NT2/D1 (cell line): ENCODE measurements at places on chromosomes 13 and 19.

DNA sequence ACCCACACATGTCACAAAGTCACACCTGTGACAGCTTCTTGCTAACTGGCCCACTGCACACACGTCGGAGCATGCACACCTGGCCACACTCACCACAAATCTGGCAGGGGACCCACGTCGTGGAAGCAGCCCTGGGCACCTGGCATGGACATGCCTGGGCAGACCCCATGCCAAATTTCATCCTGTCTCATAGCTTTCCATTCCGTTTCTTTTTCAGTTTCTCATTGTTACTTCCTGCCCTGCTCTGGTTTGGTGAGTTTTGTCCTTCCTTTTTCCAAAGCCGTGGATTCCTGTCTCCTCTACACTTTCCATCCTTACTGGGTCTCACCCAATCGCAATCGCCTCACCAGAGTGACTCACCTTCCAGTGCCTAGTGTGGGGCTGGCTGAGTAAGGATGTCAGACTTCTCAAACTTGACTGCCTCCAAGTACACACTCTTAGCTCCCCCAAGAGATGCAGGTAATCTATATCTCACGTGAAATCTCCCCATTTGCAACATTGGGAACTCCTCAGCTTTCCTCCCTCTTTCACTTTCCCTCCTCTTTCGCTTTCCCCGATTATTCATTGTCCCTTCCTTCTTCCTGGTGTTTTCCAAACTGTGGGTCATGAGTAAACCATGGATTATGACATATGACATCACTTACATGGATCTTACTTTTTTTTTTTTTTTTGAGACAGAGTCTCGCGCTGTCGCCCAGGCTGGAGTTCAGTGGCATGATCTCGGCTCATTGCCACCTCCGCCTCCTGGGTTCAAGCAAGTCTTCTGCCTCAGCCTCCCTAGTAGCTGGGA, 1.6 kb upstream of the BBC3 start:
- no peak for DNase-seq

- DNase-seq, result no peak
Measured at GRCh38 chr13:93217721-93218261, 8.8 kb upstream of the GPC6 start.

GRCh38 chr13:95698047-95698749, 21.3 kb downstream of the DNAJC3 start:
- DNase-seq, result no peak

DNA sequence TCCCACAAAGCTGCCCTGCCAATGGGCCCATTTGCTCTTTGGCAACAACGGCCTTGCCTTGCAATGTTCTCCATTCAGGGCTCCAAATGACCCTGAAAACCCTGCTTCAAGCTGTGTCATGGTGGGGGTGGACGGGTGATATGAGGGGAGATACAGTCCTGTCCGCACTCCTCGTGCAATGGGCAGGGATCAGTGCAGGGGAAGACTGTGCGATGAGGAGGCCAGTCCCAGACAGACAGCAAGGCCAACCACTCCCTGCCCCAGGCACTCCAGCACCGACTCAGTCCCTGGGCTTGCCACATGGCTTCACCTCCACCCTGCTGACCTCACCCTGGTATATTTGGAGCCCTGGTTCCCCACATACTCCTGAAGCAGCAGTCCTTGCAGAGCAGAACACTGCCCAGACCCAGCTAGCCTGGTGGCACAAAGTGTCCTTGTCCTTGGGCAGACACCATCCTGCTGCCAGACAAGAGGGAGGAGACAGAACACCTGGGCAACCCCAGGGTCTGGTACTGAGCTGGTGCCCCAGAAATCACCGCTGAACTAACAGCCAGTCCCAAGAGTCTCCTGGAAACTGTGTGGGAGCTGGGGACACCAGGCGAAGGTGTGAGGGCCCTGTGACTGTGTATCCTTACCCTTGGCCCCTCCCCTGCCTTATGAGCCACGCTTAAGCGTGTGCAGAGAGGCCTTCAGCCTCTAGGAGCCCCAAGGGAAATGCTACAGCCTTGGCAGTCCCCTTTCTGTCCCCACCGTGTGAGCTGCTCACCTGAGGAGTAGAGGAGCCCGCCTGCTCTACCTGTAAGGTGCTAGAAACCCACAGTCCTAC, 9.1 kb upstream of the SLC35E1 start:
- DNase-seq, result no peak

GRCh38 chr13:82717249-82717648, 1165.0 kb downstream of the SLITRK1 start:
- no peak for DNase-seq

DNA sequence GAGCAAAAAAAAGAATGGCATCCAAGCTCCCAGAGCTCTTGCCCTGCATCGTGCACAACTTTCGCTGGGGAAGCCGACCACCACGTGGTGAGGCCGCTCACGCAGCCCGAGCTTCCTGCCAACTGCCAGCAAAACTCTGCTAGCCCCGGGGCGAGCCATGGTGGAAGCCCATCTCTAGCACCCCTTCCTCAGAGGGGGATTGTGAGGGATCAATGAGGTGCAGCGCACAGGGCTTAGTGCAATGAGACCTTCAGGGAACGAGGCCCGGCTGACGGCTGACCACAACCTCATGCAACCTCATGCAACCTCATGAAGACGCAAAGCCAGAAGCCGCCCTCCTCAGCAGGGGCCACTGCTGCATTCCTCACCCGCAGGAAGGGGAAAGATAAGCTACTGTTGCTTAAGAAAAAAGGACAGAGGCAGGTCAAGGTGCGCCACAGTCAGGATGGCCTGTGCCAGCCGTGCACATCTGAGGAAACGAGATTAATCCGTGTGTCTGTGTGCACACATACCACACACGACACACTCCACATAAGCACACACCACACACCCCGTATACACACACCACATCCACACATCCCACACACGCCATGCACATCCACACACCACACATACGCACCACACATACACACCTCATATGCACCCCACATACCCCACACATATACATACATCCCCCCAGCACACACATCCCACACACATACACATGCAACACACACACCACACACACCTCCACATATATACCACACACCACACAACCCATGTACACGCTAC, 9.6 kb downstream of the HSPBP1 start:
- DNase-seq, result no peak

DNA sequence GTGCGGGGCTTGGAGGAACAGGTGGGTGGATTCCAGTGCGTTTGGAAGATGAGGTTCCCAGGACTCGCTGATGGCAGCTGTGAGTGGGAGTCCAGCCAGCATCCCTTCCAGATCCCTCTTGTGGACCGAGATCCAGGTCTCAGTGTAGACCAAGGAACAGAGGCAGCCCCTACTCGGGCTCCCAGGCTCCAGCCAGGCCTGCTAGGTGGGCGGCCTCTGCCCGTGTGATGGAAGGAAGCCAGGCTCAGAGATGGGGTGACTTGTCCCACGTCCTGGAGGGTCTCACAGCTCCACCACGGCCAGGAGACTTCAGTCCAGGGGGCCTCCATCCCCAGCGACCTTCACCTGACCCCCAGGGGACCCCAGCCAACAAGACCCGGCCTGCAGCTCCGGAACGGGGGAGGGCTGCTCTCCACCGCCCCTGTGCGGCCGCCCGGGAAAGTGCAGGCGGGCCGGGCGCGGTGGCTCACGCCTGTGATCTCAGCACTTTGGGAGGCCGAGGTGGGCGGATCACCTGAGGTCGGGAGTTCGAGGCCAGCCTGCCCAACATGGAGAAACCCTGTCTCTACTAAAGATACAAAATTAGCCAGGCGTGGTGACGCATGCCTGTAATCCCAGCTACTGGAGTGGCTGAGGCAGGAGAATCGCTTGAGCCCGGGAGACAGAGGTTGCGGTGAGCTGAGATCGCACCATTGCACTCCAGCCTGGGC, 729 bp upstream of the MADCAM1 start:
- DNase-seq, result no peak

- DNase-seq, result no peak
Measured at GRCh38 chr19:35445826-35446593, 2.0 kb upstream of the FFAR2 start.
